ENCODE measurements at places on chromosomes 11 and 22.

GRCh38 chr11:66800720-66801428 is 42.4 kb upstream of the RCE1 start:
- DNase-seq: no peak

- DNase-seq: no peak
Measured at GRCh38 chr22:19082101-19082500, 40.1 kb downstream of the DGCR2 start.

- DNase-seq: no peak
Measured at GRCh38 chr11:34671117-34671516, 50.2 kb downstream of the EHF start.

DNA sequence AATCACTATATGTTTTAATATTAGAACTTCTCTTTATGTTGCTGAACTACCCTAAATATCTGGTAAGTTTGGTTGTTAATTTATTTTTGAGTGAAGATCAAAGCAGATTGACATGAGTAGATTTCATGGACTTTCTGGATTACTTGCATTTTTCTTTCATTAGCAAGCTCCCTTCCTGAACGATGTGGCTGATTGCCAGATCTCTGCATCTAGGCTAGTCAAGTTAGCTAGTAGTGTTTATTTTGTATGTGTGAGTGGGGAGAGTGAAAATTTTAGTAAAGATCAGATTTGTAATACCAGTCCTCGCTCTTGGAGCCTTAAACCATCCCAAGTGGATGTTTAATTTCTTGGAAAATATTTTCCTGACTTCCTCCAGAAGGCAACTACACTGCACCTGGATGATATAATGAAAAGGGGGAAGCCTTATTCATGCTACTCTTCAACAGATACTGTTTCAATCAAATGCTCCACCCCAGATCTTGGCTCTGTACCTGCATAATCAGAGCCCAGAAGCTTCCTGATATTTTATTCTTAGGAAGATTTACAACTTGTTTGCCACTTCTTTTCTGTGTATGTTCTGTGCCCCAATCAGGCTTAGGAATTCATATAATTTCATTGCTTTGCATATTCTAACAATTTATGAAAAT is 143.2 kb upstream of the GRIA4 start:
- no peak for DNase-seq

- no peak for DNase-seq
Measured at GRCh38 chr22:44571566-44572413, 73.8 kb upstream of the RTL6 start.

DNA sequence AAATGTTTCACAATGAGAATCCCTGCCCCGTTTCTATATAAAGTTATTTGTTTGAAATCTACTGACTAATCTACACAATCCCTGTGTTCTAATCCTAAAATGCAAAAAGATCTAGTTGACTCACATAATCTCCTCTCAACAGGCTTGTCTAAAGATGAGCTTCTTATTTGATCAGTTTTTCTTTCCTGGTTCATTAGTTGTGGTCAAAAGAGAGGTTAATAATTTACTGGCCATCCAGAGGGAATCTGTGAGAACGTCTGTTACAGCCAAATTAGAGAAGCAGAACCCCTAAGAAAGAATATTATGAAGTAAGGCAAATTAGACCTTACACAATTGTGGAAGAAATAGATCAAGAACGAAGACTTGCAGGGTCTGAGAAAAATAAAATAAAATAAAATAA is 173.7 kb upstream of the ANO3 start:
- no peak for DNase-seq

DNA sequence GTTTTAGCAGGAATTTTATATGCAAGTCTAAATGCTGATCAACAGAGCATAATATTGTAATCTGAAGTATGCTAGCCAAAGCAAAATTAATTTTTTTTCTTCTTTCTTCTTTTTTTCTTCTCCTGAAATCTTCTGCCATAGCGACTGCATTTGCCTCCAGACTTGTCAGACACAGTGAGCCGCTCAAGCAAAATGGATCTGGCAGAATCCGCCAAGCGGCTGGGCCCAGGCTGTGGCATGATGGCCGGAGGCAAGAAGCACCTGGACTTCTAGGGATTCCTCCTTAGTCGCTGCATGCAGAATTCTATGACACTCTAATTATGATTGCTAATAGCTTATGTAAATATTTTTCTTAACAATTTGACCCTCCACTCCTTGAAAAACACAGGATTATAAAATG is 27.9 kb downstream of the PAX6 start:
- DNase-seq: no peak

DNA sequence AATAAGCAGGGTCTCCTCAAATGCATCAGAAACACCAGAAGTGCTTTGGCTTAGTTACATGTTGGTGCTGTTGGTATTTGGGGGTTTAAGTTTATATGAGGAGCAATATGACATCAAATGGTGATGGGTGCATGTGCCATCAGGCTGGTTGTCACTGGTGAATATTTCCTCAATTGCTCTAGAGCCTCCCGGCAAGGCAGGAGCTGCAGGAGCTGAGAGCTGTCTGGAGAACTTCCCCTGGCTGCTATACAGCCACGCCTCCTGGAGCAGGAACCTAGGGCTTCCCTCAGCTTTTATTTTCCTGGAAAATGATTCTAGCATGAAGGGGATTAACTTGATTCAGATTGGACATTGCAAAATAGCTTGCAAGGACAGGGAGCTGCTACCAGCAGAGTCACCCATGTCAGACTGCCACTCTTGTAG is 15.8 kb downstream of the IGLL5 start:
- no peak for DNase-seq

- no peak for DNase-seq
Measured at GRCh38 chr22:31134688-31135087, 5.6 kb downstream of the PLA2G3 start.

GRCh38 chr11:13963169-13963948 is 836 bp downstream of the SPON1 start:
- no peak for DNase-seq

DNA sequence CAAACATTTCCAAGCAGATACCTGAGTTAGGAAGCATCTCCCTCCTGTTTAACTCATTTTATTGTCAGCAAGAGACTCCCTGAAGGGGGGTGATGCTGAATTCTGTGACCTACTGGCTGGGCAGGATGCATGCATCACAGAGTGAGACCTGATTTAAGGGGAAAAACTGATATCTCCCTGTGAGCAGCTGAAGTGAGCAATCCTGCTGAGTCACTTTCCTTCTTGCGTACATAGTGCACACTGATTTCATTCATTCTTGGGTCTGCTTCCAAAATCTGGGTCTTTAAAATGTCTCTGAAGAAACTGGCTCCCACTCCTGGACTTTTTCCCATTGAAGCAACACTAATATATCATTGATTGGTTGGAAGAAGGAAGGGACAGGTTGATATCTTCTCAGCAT is 23.3 kb downstream of the P4HA3 start:
- DNase-seq: peak; percentile 87

GRCh38 chr11:6604081-6604626 is 580 bp downstream of the ILK start:
- DNase-seq: no peak

- no peak for DNase-seq
Measured at GRCh38 chr11:18705651-18706281, 7.2 kb downstream of the TMEM86A start.

GRCh38 chr22:30426388-30427353 is 1.1 kb downstream of the MTFP1 start:
- no peak for DNase-seq

DNA sequence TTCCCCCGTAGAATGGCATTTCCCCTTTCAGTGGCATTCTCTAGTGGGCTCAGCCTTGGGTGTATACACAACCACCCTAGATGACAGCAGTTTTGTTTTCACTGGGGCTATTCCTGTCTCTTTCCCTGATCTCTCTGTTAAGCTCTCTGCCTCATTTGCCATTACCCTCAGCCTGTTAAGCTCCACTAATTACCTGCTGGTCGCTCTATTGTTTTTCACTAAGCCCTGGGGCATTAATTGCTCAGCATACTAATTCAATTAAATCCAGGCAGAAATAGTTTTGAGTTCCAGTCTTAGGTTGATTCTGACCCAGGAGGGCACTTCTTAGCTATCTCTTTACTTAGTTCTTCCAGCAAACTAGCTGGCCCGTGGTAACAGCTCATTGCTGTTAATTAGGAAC is 80.0 kb downstream of the BRD1 start:
- no peak for DNase-seq

DNA sequence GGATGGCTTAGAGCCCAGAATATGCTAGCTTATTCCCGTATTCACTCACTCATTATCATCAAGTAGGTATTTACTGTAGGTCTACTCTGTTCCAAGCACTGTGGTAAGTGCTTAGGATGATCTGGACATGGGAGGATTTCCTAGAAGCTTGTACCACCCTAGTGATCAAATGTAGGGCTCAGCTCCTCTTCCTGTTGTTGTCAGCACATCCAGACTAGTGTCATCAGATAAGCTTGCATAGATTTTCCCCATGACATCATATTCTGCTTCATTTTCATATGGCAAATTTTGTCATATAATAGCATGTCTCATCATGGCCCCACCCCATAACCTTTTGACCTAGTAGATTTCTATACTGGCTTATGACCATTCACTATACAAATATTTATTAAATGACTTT is 19.3 kb upstream of the NUCB2 start:
- no peak for DNase-seq

DNA sequence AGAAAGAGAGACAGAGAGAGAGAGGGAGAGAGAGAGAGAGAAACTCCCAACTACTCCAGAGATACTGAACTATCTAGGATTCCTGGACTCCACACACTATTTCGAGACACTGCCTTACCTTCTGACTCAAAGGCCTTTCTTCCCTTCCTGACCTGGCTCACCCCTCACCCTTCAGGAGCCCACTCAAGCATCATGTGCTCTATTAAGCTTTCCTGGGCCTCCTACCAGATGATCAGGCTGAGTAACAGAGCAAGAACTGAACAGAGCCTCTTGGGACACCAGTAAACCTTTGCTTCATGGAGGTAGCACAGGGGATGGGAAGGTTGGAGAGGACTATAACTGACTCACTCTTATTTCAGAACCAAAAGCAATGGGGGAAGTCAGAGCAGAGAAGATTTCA is 31.4 kb downstream of the PLEKHA7 start:
- no peak for DNase-seq

GRCh38 chr11:2452321-2453012 is 7.7 kb downstream of the KCNQ1 start:
- DNase-seq: no peak

GRCh38 chr11:103484545-103484944 is 375.3 kb downstream of the DYNC2H1 start:
- DNase-seq: no peak

DNA sequence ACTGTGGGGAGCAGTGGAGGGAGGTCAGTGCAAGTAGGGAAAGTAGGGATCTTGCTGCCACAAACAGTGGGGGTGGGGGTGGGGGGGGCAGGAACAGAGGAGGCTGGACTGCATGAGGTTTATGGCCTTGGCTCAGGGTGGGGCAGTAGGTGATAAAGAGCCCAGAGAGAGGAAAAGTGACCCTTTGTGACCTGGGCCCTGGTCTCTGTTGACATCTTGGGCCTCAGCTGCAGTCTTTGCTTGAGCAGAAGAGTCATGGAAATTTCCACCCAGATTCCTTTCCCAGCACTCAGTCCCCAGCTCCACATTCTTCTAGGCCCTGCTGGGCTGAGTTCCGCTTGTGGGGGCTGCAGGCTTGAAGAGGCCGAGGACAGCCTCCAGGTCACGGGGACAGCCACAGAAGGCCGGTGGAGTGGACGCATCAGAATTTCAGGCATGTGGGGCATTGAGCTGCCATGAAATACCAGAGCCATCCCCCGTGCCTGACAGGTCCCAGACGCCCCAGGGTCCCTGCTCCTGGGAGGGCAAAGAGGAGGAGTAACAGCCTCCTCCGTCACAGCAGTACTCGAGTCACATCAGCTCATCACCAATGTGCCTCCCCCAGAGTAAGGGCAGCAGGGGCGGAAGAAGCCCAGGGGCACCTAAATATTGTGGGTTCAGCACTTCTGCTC is 9.7 kb upstream of the MALAT1 start:
- peak; percentile 97 for DNase-seq

GRCh38 chr11:68399916-68400315 is 60.6 kb upstream of the PPP6R3 start:
- DNase-seq: no peak

DNA sequence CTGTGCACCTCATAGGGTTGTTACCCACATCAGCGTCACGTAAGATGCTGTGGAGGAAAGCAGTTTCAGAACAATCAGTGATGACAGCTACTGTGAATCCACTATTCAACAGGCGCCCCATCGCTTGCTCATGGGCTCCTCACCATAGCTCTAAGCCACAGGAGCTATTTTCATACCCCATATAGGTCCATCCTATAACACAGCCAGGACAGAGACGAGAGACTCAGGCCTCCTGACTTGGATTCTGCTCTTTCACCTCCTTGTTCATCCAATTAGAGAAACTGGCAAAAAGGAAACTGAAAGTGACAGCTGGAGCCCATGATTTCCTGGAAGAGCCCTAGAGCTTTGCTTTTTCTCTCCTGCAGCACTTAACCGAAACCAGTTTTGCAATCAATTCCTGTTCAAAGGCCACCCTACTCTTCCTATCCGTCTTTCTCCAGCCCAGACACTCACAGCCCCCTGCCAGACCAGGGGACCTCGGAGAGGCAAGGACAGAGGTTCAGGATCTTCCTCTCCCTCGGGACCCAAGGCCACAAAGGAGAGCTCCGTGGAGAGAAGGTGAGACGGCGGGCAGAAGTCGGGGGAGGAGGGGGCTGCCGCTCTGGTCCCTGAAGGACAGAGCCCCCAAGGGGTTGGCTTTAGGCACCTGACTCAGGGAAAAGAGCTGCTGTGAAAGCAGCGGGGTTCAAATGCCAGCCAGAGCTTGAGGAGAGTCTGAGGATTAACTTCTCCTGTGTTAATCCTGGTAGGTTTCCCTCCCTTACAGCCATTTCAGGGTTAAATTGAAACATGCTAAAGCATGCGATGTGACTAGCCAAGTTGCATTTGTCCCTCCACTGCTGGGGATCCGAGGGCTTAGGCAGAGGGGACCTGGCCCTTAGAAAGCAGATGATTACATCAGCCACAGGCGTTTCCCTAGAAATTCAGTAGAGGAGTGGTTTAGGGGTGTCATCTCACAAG is at the start of gene APOL6:
Gene APOL6 (plus strand): TSS at position 381 of the 960 bp plus-strand sequence. CDS start 7,980 bp downstream, outside the sequence.
- DNase-seq: no peak

GRCh38 chr11:66974724-66975404 is at the start of gene C11orf86:
Gene C11orf86 (plus strand): TSS chr11:66975304. CDS start chr11:66975363, 59 bp downstream.
- DNase-seq: no peak

GRCh38 chr11:86274503-86274902 is 27.5 kb upstream of the HIKESHI start:
- DNase-seq: no peak

- DNase-seq: peak; percentile 31
Measured at GRCh38 chr22:19179497-19180048, 1.0 kb upstream of the SLC25A1 start.

DNA sequence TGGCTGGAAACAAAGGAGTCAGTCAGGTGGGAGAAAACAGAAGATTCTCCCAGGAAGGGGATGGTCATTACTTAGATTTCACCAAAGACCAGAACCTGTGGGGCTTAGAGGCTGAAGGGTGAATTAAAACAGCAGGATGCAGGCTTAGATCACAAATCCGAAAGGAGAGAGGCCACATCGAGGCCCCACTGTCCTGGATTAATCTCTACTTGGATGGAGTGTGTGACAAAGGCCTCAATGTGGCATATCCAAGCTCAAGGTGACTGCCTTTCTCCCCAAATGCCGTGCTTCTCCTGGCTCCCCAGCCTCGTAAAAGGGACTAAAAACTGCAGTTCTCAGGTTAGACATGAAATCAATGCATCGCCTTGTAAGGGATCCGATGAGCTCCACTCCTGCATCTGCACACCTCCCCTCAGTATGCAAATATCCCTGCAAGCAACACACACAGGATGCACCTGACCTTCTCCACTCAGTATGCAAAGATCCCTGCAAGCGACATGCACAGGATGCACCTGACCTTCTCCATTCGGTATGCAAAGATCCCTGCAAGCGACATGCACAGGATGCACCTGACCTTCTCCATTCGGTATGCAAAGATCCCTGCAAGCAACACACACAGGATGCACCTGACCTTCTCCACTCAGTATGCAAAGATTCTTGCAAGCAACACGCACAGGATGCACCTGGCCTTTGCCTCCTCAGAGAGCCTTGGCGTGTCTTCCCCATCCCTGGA is 447.4 kb downstream of the BRD1 start:
- DNase-seq: no peak

Data from GM04503 (cell line).